ENCODE measurements at places on chromosomes 7 and 10.

GRCh38 chr7:6180344-6180725 lies 92.1 kb downstream of the CYTH3 start:
- DNase-seq: no peak

- DNase-seq: no peak
Measured at GRCh38 chr10:95275726-95276366, 15.0 kb downstream of the PDLIM1 start.

GRCh38 chr10:96596422-96597407 lies 9.9 kb upstream of the TM9SF3 start:
- DNase-seq: no peak

GRCh38 chr10:69445041-69445440 lies 6.2 kb upstream of the TSPAN15 start:
- no peak for DNase-seq

DNA sequence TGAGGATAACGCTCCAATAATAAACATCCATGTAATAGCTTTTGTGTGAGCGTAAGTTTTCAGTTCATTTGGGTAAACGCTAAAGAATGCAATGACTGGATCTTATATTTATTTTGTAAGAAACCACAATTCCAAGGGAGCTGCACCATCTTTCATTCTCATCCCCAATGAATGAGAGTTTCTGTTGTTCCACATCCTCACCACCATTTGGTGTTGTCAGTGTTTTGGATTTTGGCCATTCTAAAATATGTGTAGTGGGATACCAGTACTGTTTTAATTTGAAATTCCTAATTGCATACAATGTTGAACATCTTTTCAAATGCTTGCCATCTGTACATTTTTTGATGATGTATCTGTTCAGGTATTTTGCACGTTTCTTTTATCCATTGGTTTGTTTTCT lies 50.9 kb upstream of the SEMA3D start:
- DNase-seq: no peak

DNA sequence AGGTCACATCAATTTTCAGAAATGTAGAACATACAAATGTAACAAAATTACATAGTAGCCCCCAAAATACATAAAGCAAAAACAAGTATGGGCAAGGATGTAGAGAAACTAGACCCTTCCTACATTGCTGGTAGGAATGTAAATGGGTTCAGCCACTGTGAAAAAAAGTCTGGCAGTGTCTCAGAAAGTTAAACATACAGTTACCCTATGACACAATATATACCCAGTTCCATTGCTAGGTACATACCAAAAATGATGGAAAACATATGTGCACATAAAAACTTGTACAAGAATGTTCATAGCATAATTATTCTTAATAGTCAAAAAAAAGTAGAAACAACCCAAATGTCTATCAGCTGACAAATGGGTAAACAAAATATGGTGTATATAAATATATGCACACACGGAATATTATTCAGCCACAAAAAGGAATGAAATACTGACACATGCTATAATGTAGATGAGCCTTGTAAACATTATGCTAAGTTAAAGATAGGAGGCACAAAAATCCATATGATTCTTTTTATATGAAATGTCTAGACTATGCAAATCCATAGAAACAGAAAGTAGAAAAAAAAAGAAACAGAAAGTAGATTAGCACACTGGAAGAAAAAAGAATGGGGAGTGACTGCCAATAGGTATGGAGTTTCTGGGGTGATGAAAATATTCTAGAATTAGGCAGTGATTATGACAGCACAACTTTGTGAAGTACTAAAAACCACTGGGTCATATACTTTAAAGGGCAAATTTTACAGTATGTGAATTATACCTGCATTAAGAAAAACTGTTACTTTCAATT lies 13.5 kb downstream of the HERPUD2 start:
- no peak for DNase-seq

- no peak for DNase-seq
Measured at GRCh38 chr10:11757454-11757820, 15.3 kb downstream of the ECHDC3 start.

- no peak for DNase-seq
Measured at GRCh38 chr10:34723750-34724149, 91.3 kb downstream of the PARD3 start.

- DNase-seq: no peak
Measured at GRCh38 chr10:5018134-5018533, 14.5 kb upstream of the AKR1C2 start.

DNA sequence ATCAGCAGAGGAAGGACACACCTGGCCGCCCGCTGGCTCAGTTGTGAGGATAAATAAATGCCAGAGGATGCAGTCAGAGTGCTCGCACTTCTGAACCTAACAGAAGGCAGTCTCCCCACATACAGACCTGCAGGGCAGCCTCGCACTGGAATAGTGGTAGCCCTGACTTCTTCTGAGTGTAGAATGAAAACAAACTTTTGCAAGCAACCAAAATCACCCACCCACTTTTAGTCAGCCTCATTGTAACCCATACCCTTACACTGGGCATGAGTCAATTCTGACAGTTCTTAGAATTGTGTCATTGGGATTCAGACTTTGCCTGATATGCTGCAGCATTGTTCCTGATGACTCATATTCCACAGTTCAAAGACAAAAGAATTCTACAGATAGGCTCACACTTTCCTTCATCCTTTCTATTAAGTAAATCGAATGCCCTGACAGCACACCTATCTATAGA lies 167.0 kb upstream of the CDK1 start:
- no peak for DNase-seq

GRCh38 chr10:110786172-110786571 lies 85.6 kb upstream of the PDCD4 start:
- DNase-seq: no peak

- DNase-seq: no peak
Measured at GRCh38 chr10:43885842-43886241, 237.2 kb upstream of the ZNF32 start.

DNA sequence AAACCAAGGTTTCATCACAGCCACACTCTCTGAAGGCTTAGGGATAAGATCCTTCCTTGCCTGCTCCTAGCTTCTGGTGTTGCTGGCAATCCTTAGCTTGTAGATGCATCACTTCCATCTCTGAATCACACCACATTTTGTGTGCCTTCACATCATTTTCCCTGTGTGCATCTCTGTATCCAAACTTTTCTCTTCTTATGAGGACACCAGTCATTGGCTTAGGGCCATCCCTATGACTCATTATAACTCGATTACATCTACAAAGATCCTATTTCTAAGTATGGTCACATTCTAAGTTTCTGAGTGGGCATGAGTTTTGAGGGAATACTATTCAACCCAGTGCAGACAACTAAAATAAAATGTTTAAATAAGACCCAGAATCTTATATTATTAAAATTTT lies 121.7 kb downstream of the C7orf25 start:
- no peak for DNase-seq

GRCh38 chr7:108839076-108839475 lies 269.4 kb downstream of the DNAJB9 start:
- no peak for DNase-seq

DNA sequence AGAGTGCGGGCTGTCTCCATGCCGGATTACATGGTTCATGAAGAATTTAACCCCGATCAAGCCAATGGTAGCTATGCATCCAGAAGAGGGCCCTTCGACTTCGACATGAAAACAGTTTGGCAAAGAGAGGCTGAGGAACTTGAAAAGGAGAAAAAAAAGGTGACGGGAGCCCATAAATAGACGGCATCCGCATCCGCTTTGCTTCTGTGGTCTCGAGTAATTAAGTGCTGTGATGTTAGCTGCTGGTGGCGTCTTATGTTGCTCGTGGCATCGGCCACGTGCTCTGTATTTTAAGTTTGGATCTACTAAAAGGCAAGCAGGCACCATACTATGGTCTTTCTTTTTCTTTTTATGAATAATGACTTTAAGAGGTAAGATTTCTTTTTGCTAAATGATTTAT lies 11.1 kb downstream of the C7orf57 start:
- DNase-seq: no peak

DNA sequence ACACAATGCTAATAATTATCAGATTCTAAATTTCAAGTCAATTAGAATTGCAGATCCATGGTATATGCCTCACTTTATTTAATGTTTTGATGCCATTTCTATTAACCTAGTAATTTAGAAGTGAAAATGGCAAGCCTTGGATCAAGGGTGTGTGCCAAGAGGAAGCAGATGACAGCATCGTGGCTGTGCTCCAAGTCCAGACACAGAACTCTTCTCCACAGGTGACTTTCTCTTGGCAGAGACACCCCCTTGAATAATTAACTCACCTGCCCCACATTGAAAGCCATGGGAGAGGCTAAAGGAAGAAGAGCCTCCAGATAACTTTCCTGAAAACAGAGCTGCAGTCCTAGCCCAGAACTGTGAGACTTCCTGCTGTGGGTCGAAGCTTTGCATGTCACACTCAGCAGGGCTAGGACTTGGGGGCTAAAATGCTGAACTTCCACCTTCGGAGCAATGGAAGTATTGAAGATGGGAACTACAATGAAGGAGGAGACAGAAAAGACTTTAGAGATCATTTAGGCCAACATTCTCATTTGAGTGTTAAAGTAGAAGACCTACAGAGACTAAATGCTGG lies 996 bp upstream of the C10orf90 start:
- no peak for DNase-seq

GRCh38 chr10:76303682-76304316 lies 872.4 kb downstream of the LRMDA start:
- DNase-seq: no peak

- DNase-seq: no peak
Measured at GRCh38 chr10:26516540-26517101, 78.5 kb downstream of the APBB1IP start.
